ENCODE measurements at places on chromosomes 6 and 20.

DNA sequence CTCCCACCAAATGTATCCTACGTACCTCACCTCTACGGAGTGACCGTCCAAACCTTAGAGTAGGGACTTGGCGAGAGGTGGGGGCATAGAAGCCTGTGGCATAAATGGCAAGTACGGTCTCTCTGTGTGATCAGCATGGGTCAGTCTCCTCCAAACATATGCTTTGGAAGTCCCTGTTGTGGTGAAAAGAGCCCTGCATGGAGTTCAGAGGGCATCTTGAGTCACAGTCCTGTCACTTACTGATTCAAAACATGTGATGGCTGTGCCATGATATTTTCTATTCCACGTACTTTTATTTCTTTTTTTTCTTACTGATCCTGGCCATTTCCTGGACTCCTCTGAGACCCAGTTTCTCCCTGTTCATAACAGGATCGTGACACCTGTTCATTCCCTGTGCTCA is 67.5 kb upstream of the CEP85L start:
- DNase-seq = no peak

- DNase-seq = no peak
These were observed 109.5 kb downstream of the SNX5 start for GRCh38 chr20:17859002-17859615.

- DNase-seq = peak; percentile 86
These were observed at the start of gene NOP56 for GRCh38 chr20:2651772-2652723. Gene NOP56 (plus strand): TSS chr20:2652632. CDS start chr20:2652661, 29 bp downstream.

- DNase-seq = no peak
These were observed 118.1 kb upstream of the ENPP5 start for GRCh38 chr6:46288835-46289234.

DNA sequence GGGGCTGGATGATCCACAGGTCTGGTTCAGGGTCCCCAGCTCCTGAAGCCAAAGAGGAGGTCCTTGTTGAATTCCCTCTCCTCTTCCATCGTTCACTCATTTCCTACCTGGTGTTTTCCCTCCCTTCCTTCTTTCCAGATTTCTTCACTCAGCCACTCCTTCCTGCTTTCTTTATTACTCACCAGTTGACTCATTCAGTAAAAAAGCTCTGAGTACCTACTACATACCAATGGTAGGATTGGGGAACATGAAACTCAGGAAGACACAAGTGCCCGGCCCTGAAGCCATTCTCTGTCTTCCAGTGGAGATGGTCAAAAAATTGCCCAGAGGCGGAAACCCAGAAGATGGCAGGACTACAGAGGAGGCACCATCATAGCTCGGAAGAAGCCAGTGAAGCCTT is 11.9 kb upstream of the NSFL1C start:
- DNase-seq = no peak

- no peak for DNase-seq
These were observed 209.0 kb upstream of the NT5E start for GRCh38 chr6:85240787-85241385.

- DNase-seq = no peak
These were observed 239.1 kb upstream of the CEP162 start for GRCh38 chr6:84466511-84466910.

DNA sequence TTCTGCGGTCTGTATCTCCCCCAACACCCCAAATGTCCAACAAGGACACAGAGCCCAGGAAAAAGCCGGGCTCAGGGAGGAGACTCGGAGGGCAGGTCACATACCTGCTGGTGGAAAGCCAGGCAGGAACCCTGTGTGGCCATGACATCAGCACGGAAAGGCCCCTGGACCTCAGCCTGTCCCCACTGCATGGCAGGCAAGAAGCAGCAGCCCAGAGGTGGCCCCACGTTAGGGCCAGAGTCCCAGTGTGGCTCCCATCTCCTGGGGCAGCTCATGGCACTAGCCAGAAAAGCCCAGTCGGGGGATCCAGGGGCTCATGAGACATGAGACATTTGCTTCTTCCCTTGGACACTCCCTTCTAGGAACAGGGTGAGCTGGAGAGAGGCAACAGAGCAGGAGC is 258.7 kb downstream of the DLL1 start:
- DNase-seq = no peak

- no peak for DNase-seq
These were observed 4.3 kb downstream of the EYA4 start for GRCh38 chr6:133245422-133245903.
